Spleen (tissue), 13 donors: ENCODE measurements at places on chromosomes 5 and 9.
A peak's percentile ranks its signal among the peaks of the same experiment; 100 is the strongest.

- H3K4me3 ChIP-seq: peak overlapping the region; percentile 48
- H3K36me3 ChIP-seq: no peaks in the 10 kb centered on the region
Observed at GRCh38 chr5:59039296-59040023, 456.6 kb downstream of the RAB3C start.

GRCh38 chr5:149584121-149584520, 2.8 kb downstream of the ARHGEF37 start:
- no peaks in the 10 kb centered on the region for H3K27me3 ChIP-seq
- H3K36me3 ChIP-seq: no peaks in the 10 kb centered on the region
- no peak for DNase-seq
- H3K4me3 ChIP-seq: no peak overlapping the region

- no peak for DNase-seq
- H3K4me1 ChIP-seq: peaks cover 85% of the 10 kb centered on the region
- no peak overlapping the region for H3K4me3 ChIP-seq
- H3K27me3 ChIP-seq: no peaks in the 10 kb centered on the region
Observed at GRCh38 chr5:124655921-124656511, 90.4 kb downstream of the ZNF608 start.

DNA sequence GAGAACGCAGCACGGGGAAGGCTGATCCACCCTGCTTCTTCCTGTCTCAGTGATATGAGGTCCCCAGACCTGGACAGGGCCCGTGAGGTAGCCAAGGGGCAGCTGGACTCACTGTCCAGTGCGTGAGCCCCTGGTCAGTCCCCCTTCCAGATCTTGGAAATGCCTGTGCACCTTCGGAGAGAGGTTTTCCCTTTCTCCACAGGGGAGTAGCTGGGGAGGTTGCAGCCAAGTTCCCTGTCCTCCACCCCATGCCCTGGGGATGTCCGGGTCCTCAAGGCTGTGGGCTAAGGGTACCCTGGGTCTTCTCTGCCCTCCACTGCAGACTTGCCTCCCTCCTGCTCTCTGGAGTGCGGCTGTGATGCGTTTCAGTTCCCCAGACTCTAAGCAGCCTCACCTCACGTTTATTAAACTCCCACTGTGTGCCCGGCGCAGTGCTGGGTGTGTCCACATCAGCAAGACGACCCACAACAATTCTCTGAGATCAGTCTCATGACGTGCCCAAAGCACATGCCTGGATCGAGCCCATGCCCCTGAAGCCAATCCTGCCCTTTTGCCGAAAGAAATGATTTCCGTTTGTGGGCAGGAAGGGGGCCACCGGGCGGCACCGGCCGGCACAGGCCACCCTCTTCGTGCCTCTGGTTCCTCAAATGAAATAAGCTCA, 101.3 kb upstream of the PHYKPL start:
- peak; percentile 66 for DNase-seq
- H3K36me3 ChIP-seq: no peaks in the 10 kb centered on the region
- H3K4me3 ChIP-seq: no peak overlapping the region
- no peak overlapping the region for H3K27ac ChIP-seq
- no peaks in the 10 kb centered on the region for H3K27me3 ChIP-seq
- peaks cover 41% of the 10 kb centered on the region for H3K4me1 ChIP-seq

DNA sequence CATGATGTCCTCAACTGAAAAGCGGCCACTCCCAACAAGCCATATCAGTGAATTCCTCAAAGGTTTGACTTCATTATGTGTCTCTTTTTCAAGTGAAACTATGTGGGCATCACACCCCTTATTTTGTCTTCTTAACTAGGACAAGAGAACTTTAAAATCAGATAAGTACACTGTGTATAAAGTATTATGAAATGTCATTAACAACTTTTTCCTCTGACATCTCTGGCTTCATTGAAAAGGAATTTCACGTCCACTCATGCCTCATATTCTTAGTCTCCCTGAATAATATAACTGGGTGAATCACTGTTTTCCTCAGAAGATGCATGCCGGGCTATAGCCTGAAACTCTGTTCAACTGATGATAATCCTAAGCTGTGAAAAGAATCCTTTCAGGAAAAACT, 415.8 kb downstream of the ACTL7B start:
- no peaks in the 10 kb centered on the region for H3K27me3 ChIP-seq
- no peak overlapping the region for H3K27ac ChIP-seq
- H3K4me1 ChIP-seq: no peaks in the 10 kb centered on the region
- no peak for DNase-seq

DNA sequence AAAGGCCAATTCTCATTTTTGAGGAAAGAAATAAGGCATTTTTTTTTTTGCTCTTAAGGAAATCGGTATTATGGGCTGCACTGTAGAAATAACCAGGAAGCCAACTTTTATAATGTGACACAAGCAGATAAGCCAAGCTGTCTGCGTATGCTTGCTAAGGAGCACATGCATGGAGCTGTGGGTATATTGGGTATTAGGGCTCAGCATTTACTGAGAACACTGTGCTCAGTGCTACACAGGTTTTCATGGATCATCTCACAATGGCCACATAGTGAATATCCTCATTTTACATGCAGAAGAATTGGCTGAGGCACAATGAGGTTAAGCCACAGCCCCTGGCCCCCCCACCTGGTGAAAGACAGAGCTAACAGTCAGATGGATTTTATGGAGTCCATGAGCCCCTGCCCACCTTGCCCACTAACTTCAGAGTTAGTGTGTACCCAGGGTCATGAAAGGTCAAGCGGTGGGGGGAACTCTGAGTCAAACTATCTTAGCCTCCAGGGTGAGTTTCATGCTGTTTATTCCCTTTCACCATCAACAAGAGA, 204.8 kb downstream of the SPATA31A6 start:
- no peak overlapping the region for H3K4me3 ChIP-seq
- H3K36me3 ChIP-seq: no peaks in the 10 kb centered on the region
- no peak for DNase-seq
- H3K27me3 ChIP-seq: no peaks in the 10 kb centered on the region
- H3K27ac ChIP-seq: no peak overlapping the region

- peaks cover 56% of the 10 kb centered on the region for H3K27me3 ChIP-seq
- H3K36me3 ChIP-seq: no peaks in the 10 kb centered on the region
- no peak overlapping the region for H3K27ac ChIP-seq
- DNase-seq: peak; percentile 63
- H3K4me3 ChIP-seq: no peak overlapping the region
Observed at GRCh38 chr9:842635-843426, 1.3 kb downstream of the DMRT1 start.

DNA sequence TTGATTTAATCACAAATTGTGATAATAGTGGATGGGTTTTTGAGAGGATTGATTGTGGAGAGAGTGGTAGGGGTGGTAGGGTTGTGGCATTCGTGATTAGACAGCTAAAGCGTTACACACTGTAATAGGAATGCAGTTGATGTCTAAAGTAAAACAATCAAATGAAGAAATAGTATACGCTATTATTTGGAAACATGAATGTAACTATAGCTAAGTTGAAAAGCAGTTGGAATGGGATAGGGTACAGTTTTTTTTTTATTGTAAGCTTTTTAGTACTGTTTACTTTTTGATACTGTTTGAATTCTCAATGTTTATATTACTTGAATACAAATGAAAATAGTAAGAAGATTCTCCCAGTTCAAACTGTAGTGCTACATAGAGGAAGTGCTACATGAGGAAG, 51.8 kb downstream of the RANBP17 start:
- DNase-seq: no peak
- no peaks in the 10 kb centered on the region for H3K27me3 ChIP-seq
- H3K36me3 ChIP-seq: no peaks in the 10 kb centered on the region
- no peak overlapping the region for H3K27ac ChIP-seq
- H3K4me1 ChIP-seq: no peaks in the 10 kb centered on the region

DNA sequence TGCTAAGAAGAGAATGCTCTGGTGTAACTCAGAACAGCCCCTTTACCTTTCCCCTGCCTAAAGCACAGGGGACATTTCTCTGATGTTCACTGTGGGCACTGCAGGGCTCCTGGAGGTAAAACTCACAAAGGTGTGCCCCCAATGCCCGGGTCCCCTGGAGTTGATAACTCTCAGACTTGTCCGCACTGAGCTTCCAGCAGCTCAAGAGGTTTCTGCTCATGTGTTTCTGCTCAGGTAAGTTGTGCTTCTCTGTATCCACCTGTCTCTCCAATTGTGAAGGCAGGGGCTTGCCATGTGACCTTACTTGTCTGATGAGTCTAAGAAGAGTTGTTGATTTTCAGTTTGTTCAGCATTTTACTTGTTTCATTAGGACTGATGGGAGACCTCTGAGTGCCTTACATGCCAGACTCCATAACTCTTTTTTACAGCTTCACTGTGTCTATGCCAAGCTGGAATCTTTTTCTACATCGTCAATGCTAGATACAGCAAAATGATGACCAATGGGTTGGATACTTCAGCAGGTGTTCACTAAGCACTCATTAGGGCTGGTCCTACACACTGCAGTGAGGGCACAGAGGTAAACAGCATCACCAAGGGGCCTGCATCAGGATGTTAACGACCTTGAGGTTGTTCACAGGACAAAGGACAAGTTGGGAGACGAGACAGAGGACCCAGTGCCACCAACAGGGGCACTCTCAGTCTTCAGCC, 56.4 kb downstream of the MRPL36 start:
- no peaks in the 10 kb centered on the region for H3K36me3 ChIP-seq
- no peaks in the 10 kb centered on the region for H3K4me1 ChIP-seq
- H3K27me3 ChIP-seq: no peaks in the 10 kb centered on the region
- no peak overlapping the region for H3K4me3 ChIP-seq
- H3K27ac ChIP-seq: no peak overlapping the region

- peaks cover 66% of the 10 kb centered on the region for H3K4me1 ChIP-seq
- H3K4me3 ChIP-seq: peak overlapping the region; percentile 98
- H3K27ac ChIP-seq: peak overlapping the region; percentile 88
- peak; percentile 87 for DNase-seq
Observed at GRCh38 chr9:136438548-136439480, 831 bp downstream of the INPP5E start.

- no peaks in the 10 kb centered on the region for H3K27me3 ChIP-seq
- H3K4me3 ChIP-seq: no peak overlapping the region
- no peak for DNase-seq
- H3K4me1 ChIP-seq: no peaks in the 10 kb centered on the region
Observed at GRCh38 chr5:165569551-165569950, 2064.1 kb downstream of the MAT2B start.

DNA sequence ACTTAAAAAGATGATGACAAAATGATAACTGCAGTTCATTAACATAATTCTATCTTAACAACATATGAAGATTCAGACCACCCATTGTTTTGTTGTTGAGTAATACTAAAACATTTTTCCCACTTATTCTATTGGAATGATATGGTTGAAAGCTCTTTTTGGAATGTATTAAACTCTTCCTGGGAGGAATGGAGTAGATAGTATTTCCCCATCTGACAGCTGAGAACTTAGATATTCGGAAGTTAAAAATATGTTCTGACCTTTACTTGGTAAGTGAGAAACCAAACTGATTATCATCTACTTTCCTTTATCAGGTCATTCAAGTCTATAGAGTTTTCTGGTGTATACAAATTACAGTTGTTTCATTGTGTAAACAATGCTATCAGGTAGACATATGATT, 452.9 kb downstream of the CSNK1G3 start:
- no peak for DNase-seq
- H3K27ac ChIP-seq: no peak overlapping the region
- H3K27me3 ChIP-seq: no peaks in the 10 kb centered on the region
- no peaks in the 10 kb centered on the region for H3K4me1 ChIP-seq

DNA sequence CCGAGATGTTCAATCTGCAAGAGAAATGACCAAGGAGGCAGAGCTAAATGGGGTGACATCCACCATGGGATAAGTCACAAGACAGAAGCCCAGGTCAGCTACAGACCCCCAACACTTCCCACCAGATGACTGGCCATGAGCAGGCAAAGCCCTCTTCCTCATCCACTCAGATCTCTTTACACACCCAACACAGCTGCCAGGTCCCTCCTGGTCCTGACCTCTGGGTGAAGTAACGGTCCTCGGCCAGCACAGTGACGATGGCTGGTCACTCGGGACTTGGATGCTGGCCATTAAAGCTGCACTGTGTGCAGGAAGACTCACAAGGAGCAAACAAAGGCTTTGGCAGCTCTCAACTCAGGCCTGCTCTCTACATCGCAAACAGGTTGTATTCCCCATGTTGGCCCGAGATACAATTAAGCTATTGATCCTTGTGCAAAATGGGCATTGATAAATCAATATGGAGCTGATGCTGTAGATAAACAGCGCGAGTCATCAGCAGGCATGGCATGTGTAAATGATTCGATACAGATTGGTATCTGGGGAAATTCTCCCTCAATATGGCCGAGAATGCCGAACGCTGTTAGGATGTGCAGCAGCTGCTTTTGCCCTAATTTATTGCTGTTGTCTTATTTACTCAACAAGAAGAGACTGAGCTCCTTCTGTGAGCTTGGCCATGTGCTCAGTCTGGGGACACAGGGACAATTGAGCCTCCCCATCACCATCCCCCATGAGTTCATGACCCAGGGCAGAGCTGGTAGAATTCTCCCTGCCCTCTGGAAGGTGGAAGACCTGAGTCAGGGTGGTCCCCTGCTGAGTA, 98.7 kb downstream of the C5orf15 start:
- H3K27ac ChIP-seq: no peak overlapping the region
- peak overlapping the region; percentile 32 for H3K4me3 ChIP-seq
- H3K4me1 ChIP-seq: peaks cover 3% of the 10 kb centered on the region
- no peak for DNase-seq

- no peak overlapping the region for H3K27ac ChIP-seq
- H3K36me3 ChIP-seq: no peaks in the 10 kb centered on the region
- DNase-seq: no peak
- H3K27me3 ChIP-seq: no peaks in the 10 kb centered on the region
Observed at GRCh38 chr5:125348936-125349831, 602.7 kb upstream of the ZNF608 start.

GRCh38 chr5:16450163-16450562, 15.4 kb downstream of the ZNF622 start:
- H3K4me3 ChIP-seq: no peak overlapping the region
- H3K27me3 ChIP-seq: no peaks in the 10 kb centered on the region
- DNase-seq: no peak
- no peak overlapping the region for H3K27ac ChIP-seq
- H3K36me3 ChIP-seq: peaks cover 98% of the 10 kb centered on the region
- peaks cover 8% of the 10 kb centered on the region for H3K4me1 ChIP-seq

- DNase-seq: no peak
- no peaks in the 10 kb centered on the region for H3K4me1 ChIP-seq
- no peaks in the 10 kb centered on the region for H3K36me3 ChIP-seq
- H3K4me3 ChIP-seq: no peak overlapping the region
- H3K27ac ChIP-seq: no peak overlapping the region
Observed at GRCh38 chr5:133228316-133228715, 176.5 kb downstream of the HSPA4 start.

GRCh38 chr5:5968981-5969380, 409.4 kb downstream of the MED10 start:
- DNase-seq: no peak
- no peaks in the 10 kb centered on the region for H3K4me1 ChIP-seq
- no peak overlapping the region for H3K4me3 ChIP-seq
- no peaks in the 10 kb centered on the region for H3K27me3 ChIP-seq
- no peak overlapping the region for H3K27ac ChIP-seq

GRCh38 chr5:36651761-36652685, 45.6 kb downstream of the SLC1A3 start:
- DNase-seq: no peak
- no peak overlapping the region for H3K27ac ChIP-seq
- H3K27me3 ChIP-seq: no peaks in the 10 kb centered on the region

GRCh38 chr5:115977096-115977495, 14.8 kb downstream of the LVRN start:
- no peaks in the 10 kb centered on the region for H3K36me3 ChIP-seq
- no peak for DNase-seq
- no peak overlapping the region for H3K27ac ChIP-seq
- no peaks in the 10 kb centered on the region for H3K4me1 ChIP-seq
- no peaks in the 10 kb centered on the region for H3K27me3 ChIP-seq
- no peak overlapping the region for H3K4me3 ChIP-seq

- peaks cover 62% of the 10 kb centered on the region for H3K36me3 ChIP-seq
- no peak overlapping the region for H3K4me3 ChIP-seq
- peaks cover 38% of the 10 kb centered on the region for H3K4me1 ChIP-seq
- no peak overlapping the region for H3K27ac ChIP-seq
- DNase-seq: peak; percentile 73
- no peaks in the 10 kb centered on the region for H3K27me3 ChIP-seq
Observed at GRCh38 chr9:136402067-136402466, 2.1 kb upstream of the SNAPC4 start.
